ENCODE measurements at places on chromosomes 11 and 22. TPM values are rescaled to one million over a fixed set of nuclear protein-coding genes. Genes with fewer than 3 reads are reported as not detected.

UCP2 gene
- total RNA-seq: 83.0 TPM

MYOD1 gene
- total RNA-seq: not detected

SLCO2B1 gene
- total RNA-seq: 2.6 TPM

SEC14L2 gene
- total RNA-seq: 19.5 TPM

OR51F2 gene
- total RNA-seq: not detected

LRRC32 gene
- 43.7 TPM for total RNA-seq

GVQW3 gene
- 2.0 TPM for total RNA-seq

B4GALNT4 gene
- 64.6 TPM for total RNA-seq

TMEM86A gene
- 4.0 TPM for total RNA-seq

MS4A6A gene
- total RNA-seq: not detected

MRGPRX4 gene
- not detected for total RNA-seq

APOL4 gene
- 0.07 TPM for total RNA-seq

B3GAT1 gene
- total RNA-seq: 1.9 TPM

SLC17A6 gene
- not detected for total RNA-seq

TMEM45B gene
- total RNA-seq: not detected

TSPAN18 gene
- total RNA-seq: 39.1 TPM

CD3D gene
- 0.61 TPM for total RNA-seq

SCGB1D2 gene
- not detected for total RNA-seq

CD3E gene
- not detected for total RNA-seq

VPREB1 gene
- not detected for total RNA-seq

VPREB3 gene
- total RNA-seq: 0.50 TPM

MYO7A gene
- not detected for total RNA-seq

LRRC75B gene
- total RNA-seq: 6.2 TPM

TPBGL gene
- total RNA-seq: 0.20 TPM

GLB1L3 gene
- 0.22 TPM for total RNA-seq

OR51B2 gene
- total RNA-seq: not detected

OR56A1 gene
- not detected for total RNA-seq

GRAP2 gene
- 1.2 TPM for total RNA-seq

CDK2AP2 gene
- 36.1 TPM for total RNA-seq

TNNT3 gene
- not detected for total RNA-seq

FGF3 gene
- total RNA-seq: not detected
